AG09319 (cell line): ENCODE measurements at places on chromosomes 6 and 20.

DNA sequence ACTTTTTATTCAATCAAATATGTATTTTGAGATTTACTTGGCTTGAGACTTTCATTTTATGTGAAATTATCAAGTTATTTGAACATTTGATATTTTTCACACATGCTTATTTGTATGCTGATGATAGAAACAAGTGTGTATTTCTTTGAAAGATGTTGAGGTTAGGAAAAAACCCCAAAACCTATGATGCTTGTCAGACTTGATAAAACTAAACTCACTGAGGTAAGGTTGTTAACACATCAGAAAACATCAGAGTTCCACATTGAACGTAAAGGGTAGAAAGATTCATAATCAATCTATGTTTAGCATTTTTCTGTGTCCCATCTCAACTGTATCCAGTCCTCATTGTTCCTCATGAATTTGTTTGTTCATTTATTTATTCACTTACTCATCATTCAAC, 12.2 kb downstream of the SF3B5 start:
- DNase-seq, result no peak

GRCh38 chr6:75363304-75363703, 78.7 kb upstream of the TMEM30A start:
- no peak for DNase-seq

- DNase-seq, result no peak
Measured at GRCh38 chr20:16475225-16475624, 98.0 kb downstream of the KIF16B start.

DNA sequence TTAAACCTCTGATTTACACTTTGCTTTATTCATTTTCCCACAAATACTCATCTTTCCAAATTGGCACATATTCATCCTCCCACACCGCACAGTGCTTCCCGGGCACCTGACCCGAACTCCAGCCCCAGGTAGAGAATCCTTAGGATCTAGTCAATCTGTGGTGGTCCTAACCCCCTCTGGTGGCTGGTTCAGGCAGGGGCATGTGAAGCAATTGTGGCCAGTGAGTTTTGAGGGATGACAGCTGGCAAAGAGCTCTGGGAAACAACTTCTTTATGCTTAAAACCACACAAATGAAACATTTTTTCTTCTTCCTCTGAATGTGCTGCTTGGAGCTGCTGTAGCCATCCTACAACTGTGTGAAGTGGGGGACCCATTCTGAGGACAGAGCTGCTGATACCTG, 54.7 kb downstream of the ELOVL5 start:
- DNase-seq, result no peak

GRCh38 chr20:15760001-15760621, 813.1 kb downstream of the KIF16B start:
- no peak for DNase-seq

DNA sequence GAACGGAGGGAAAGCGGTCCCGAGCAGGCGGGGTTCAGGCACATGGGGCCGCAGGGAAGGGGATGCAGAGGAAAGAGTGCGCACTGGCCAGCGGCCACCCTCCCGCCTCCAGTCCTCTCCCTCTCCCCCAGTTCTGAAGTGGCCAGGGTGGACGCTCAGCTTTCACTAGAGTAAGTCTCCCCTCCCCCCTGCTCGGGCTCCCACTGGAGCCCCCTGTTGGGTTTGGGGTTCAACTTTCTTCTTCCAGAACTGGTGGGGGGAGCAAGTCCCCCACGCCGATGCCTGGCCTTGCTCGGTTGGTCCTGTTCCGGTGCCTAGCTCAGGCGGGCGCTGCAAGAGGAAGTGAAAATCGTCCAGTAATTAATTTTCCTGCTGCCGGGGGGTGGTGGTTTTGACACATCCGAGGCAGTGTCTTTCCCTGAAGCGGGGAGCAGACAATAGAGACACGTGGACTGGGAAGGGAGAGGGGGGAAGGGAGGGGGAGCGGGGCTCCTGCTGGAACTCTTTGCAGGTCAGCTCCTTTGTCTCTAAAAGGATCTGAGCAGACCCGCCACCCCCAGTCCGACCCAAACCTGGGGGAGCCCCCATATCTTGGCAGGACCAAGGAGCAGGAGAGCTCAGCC, 824 bp upstream of the SCRT2 start:
- no peak for DNase-seq

- DNase-seq, result no peak
Measured at GRCh38 chr6:48150701-48151100, 39.7 kb upstream of the PTCHD4 start.

GRCh38 chr20:54848984-54849538, 373.7 kb downstream of the DOK5 start:
- DNase-seq, result no peak

- DNase-seq, result peak; percentile 66
Measured at GRCh38 chr6:88650029-88650619, 313.3 kb downstream of the RNGTT start.

DNA sequence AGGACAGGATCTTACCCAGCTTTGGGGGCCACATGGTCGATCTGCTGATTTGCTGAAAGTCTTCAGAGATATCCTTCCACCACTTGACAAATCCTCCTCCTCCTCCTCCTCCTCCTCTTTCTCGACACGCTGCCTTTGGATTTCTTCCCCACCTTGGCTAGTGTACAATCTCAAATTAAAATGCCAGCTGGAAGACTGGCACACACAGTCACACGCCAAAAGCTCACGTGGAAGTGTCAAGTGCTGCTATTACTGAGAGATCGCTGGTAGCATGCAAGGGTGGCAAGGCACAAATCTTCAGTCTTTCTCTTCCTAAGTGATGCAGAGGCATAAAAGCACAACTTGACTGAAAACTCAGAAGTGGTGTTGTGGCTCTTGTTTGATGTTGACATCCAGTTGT, 35.3 kb downstream of the GPR6 start:
- no peak for DNase-seq

- DNase-seq, result no peak
Measured at GRCh38 chr6:139251045-139251690, 40.6 kb downstream of the TXLNB start.

GRCh38 chr20:9185511-9185910, 116.6 kb downstream of the PLCB4 start:
- no peak for DNase-seq

DNA sequence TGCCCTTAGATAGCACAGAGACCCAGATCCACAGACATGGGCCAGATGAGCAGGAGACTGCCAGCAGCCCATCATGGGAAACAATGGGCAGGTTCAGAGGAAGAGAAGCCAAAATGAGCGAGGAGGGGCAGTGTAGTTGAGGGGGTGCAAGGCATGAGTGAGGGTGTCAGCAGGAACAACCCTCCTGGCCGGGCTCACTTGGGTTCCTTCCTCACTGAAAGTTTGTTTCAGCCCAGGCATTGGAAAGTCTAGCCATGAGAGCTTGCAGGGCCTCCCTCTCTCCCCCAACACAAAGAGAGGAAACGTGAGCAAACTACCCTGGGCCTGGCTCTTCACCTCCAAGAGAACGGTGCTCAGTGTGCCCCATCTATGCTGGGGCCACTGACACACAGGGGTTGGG, 48.0 kb downstream of the CDH26 start:
- DNase-seq, result no peak
